Stimulated activated CD4-positive, alpha-beta T cell treated with anti-CD3 and anti-CD28 coated beads, Interleukin-1b, Interleukin-23, amount 100 ng/mL, for 48 hours (primary cell): ENCODE measurements at places on chromosomes 6 and 20.

DNA sequence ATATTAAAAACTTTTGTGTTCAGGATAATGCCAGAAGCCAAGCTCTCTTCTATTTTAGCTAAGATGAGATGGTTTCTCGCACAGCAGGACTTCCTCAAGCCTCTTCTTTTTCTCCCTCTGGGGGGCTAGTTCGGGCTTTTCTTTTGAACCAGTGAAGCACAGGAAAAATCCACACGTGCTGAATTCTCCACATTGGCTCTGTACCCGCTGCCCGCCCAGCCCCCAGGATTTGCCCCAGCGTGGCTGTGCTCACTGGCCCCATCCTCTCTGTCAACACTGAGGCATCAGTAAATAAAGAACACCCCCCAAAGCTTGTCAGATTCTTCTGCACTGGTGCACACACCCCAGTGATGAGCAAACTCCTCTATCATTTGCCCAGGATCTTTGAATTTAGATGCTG lies 232.8 kb downstream of the ZNF217 start:
- DNase-seq = no peak

DNA sequence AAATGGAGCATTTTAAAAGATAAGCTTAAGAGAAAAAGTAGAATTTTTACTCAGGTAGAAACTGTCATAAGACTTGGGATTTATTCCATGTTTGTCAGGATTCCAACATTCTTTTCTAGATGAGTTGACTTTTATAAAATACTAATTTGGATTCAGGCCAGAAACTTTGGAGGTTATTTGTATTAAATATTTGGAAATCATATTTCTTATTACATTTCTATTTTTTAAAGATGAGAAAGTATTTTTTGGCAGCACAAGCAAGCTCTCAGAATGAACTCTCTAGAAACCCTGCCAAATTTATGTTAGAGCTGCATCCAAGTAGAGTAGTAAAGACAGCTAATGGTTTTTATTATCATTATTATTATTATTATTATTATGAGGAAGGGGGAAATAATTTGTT lies 1014.9 kb upstream of the GJE1 start:
- no peak for DNase-seq

- no peak for DNase-seq
These were observed 60.6 kb upstream of the MDGA1 start for GRCh38 chr6:37758234-37758633.

DNA sequence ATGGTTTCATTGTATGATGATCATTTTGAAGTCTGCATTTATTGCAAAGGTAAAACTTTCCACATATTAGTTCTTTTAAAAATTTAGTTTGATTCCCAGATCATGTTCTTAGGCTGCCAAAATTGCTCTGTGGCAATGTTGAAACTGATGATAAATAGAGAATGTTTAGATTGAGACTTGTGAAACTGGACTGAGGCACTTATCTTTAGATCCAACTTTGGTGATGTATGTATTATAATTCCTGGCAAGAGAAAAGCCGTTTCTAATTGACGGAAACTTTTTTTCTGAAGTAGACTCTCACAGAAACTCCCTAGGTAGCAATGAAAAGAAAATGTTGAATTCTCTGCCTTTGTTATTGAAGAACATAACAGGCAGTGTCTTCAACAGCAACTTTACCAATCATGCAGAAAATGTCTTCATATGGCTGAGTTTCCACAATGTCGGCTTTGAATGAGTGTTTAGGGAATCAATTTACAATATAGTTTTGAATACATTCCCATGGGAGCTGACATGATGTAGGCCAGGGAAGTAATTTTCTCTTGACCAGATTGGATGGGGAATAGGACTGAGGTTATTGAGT lies 456.2 kb downstream of the CD109 start:
- no peak for DNase-seq

GRCh38 chr20:56805313-56805712 lies 176.2 kb downstream of the TFAP2C start:
- no peak for DNase-seq

DNA sequence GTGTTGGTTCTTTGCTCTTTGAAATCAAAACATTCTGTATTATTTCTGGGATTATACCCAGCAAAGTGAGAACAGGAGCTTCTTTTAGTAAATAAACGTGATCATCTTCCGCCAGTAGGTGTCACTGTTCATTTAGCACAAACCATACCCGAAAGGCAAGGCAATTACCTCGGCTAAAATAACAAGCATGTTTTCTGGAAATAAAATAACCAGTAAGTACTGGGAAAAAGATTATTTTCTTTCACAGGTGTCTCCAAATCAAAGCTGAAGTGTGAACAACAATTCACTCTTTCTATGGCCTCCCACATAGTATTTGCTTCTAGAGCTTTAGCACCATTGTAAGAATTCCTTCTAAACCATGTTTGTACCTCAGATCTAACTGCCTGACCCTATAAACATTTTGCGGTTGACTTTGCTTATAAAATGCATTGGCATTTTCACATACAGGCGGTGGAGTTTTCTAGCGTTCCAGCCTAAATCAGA lies 144.6 kb upstream of the AGPAT4 start:
- no peak for DNase-seq

- DNase-seq = no peak
These were observed 275.4 kb downstream of the PHF3 start for GRCh38 chr6:63910863-63911551.

DNA sequence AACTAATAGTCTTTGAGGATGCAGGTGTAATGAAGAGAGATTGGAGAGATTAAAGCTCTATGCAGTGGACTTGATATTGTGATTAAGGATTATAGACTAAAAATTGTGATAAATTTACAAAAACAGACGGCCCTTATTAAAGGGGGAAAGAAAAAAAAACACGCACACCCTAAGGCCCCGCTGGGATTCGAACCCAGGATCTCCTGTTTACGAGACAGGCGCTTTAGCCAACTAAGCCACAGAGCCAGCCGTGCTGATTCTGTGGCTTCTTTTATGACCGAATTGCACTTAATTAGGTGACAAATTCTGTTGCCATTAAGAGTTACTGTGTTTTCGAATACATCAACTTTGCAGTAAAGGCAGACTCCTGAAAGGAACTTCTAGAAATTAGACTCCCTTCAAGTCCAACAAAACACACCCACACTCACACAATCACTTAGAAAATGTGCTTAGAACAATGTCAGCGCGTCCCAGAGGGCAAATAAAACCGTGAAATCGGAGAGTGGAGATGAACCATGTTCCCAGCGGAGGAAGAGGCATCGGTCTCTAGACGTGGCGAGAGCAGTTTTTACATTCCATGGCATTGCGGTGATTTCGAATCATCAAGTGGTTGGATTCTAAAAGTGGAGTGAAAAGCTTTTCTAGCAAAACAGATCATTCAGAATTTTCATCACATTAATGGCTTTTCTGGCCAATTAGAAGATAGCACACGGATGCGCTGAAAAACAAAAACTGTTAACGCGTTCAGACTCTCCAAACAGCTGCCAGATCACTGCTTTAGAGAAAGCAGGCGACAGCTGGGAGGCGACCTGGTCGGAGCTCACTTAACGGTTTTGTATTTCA lies 122.6 kb downstream of the GPX5 start:
- DNase-seq = peak; percentile 77
